CD4-positive, alpha-beta T cell treated with Interleukin-6 for 4 hours (primary cell): ENCODE measurements at places on chromosomes 13 and 19.

- DNase-seq: no peak
Observed at GRCh38 chr13:80782441-80782840, 441.5 kb upstream of the SPRY2 start.

DNA sequence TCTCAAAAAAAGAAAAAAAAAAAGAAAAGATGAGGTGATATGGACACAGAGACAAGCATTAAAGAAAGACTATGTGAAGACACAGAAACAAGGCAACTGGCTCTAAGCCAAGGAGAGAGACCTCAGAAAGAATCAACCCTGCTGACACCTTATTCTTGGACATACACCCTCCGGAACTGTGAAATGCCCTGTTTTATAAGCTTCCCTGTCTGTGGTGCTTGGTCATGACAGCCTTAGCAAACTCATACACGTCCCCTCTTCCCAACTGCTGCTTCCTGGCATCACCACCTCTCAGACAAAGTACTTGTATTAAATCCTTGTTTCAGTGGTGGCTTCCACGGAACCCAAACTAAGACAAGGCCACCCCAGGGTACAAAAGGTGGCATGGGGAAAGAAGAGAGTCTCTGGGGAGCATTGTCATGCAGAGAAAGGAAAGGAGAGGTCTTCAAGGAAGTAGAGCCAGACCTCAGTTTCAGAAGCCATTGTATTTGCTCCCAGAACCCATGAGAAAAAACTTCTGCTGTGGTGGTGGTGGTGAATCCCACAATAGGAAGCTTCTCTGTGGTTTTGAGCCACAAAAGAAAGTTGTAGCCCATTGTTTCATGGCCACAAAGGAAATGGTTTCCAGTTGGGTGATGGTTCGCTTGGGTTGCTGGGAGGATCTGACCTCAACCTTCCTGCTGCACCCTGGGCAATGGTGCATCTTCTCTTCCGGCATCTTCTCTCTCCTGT lies 16.3 kb upstream of the TSPAN16 start:
- peak; percentile 48 for DNase-seq

DNA sequence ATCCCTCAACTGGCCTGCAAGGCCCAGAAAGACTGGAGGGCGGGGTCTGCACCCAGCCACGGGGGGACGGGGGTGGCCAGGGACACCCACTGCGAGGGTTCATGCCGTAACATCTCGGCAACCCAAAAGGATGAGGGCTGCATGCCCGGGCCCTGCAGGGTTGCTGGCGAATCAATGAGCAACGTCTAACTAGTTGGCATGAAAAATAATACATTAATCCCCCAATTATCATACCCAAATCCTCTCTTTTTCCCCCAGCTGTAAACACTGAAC lies 232.2 kb downstream of the TUBA3C start:
- no peak for DNase-seq

DNA sequence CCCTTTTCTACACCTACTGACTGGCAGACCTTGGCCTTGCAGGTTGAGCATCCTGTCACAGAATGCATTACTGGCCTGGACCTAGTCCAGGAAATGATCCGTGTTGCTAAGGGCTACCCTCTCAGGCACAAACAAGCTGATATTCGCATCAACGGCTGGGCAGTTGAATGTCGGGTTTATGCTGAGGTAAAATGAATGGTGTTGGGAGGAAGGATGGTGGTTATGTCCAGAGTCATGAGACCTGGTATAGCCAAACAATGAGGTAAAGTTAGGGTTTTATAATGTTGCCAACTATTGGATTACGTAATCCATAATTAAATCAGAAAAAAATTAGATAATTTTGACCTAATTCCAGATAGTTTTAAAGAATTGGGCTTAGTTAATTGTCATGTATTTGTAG lies 212.5 kb downstream of the PCCA start:
- no peak for DNase-seq

DNA sequence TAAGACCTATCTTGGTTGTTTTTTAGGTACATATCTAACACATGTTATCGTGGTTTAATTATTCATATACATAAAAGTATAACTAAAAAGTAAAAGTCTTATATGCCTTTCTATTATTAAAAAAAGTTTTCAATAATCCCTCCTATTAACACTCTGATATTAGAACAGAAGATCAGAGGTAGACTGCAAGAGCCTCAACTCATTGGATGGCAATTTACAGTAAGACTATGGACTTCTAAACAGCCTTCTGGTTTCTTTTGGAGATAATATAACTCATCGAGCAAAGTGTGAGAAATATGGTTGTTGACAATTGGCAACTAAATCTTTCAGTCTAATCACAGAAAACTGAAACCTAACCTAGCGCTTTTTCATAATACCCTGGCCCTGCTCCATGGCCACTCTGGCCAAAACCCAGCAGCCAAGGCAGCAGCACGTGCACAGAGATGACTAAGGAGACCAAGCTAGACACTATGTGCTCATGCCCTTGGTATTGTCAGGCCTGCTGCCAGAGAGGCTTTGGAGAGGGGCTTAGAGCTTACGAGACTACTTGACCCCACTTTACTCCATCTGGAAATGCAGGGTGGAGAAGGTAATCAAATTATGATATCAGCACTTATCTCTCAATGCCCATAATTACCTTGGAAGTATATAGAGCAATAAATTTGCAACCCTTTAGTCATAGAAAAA lies 40.6 kb upstream of the EEF1AKMT1 start:
- no peak for DNase-seq

GRCh38 chr19:13844130-13844631 lies 32.8 kb upstream of the NANOS3 start:
- no peak for DNase-seq

DNA sequence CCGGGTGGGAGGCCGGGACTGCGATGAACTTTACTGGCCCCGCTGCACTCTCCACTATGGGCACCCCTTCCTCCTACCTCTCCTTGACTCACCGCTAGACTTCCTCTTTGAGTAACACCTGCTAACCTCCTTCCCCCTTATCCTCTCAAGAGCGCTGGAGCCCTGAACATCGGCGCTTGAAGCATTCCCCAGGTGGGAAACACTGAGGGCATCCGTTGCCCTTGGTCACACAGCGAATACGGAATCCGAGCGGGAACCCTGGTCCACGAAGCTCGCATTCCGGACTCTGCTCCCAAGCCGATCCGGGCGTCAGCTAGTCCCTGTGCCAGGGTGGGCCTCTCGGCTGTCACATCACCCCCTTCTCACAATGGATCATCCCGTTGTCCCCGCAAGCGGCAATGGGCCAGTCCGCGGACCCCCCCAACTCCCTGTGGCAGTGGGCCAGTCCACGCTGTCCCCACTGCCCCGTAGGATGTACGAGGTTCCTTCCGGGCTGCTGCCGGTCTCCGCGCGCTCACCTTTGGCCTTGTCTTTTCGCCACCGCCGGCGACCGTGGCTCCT lies 4.2 kb downstream of the LIPE start:
- DNase-seq: peak; percentile 58

GRCh38 chr13:87999240-87999700 lies 328.1 kb downstream of the SLITRK5 start:
- no peak for DNase-seq

DNA sequence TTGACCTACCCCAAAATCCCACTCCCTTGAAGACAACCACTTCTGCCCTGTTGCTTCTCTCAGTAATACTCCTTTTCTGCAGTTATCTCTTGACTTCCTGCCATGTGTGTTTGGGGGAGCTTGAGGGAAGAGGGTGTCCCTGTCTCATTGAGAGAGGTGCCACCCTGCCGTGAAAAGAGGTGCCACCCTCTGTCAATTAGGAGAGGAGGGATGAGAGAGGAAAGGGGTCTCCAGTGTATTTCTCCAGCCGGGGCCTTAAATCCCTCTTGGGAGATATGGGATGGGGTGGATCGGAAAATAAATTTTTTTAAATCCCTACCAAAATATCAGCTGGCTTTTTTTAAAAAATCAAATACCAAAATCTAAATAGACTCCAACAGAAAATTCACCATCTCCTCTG lies 16.5 kb downstream of the PLD3 start:
- DNase-seq: no peak

DNA sequence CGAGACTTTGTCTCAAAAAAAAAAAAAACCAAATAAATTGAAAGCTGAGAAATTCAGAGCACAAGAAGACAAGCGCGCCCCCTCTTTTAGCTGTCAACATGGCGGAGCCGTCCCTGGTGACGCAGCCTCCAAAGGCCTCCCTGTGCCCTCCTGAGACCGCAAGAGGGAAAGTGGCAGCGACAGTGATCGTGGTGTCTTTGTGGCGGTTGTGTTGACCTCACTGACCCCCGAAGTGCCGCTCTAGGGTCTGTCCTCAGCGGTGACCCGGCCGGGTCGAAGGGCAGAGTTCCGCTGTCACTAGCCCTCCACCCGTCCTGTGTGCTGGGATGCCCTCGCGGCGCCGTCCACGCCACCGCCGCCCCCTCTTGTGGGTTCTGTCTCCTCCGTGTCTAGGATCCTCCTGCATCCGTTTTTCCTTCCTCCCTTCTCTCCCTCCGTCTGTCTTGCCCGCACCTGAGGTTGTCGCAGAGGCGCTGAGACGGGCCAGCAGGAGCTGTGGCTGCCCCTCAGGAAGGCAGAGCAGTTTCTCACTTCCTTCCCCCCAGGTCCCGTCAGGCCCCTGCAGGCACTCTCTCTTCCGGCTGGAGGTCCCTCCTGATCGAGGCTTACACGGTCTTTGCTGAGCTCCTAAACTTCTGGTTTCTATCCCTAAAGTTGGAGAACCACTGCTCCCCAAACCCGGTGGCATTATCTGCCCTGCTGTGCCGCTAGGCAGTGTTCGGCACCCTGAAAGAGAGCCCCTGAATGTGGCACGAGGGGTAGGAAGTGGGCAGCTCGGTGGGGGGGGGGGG lies 7.2 kb downstream of the UHRF1 start:
- peak; percentile 60 for DNase-seq

- DNase-seq: no peak
Observed at GRCh38 chr13:93146584-93147297, 79.9 kb upstream of the GPC6 start.

DNA sequence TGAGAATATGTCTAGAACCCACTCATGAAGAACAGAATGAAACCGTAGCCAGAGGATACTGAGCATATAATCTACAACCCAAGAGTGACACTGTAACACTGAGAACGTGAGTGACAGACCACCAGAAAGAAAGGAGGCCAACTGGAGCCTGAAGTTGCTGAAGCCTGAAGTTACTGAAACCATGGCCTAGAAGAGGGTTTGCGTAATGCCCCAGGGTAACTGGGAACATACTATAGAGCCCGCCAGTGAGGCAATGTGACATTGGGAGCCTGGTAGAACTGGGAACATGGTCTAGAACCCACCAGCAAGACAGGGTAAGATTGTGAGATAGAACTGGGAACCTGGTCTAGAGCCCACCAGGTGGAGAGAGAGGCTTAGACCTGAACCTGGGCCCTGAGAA lies 15.5 kb upstream of the TNFSF14 start:
- no peak for DNase-seq

DNA sequence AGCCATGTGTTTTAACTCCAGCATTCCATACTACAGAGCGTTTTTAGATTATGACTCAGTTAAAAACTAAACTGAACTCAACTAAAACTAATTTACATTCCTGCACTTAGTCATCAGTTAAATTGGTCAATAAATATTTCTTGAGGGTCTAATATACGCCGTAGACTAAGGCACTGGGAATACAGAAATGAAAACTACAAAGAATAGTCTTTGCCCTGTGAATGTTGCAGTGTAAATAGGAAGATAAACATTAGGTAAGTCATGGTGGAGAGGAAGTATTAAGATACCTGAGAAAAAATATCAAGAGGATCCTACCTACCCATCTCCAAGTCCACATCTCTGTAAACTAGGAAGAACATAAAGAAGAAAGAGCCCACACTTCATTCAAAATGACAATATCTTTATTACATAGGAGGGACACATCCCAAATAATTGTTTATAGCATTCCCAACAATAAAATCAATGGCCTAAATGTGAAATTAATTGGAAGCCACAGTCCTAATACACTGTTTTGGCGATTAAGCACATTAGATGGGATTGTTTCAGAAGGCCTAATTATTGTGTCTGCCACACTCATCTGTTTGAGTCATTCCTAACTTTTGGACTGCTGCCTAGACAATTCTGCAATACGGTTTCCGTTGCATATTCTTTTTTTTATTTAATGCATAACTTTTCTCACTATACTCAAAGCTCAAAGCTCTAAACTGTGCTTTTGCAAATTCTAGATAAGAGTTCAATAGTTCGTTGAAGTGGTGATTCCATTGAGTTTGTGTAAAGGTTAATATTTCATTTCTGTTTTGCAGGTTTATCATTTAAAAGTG lies 52.9 kb downstream of the MBNL2 start:
- DNase-seq: no peak

GRCh38 chr19:7748756-7749155 lies 1.4 kb upstream of the CD209 start:
- DNase-seq: no peak

DNA sequence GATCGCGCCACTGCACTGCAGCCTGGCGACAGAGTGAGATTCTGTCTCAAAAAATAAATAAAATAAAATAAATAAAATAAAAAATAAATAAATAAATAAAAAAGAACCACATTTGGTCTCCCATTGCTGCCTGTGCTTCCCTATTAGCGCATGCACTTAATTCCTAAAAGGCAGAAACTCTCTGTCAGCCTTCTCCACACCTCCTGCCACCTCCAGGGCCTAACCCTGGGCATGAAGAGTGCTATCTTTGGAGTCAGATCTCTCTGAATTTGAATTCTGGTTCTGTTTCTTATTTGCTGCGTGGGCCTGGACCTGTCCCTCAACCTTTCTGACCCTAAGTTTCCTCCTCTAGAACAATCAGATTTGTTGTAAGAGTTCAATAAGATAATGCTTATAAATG lies 11.3 kb downstream of the NCAN start:
- no peak for DNase-seq

GRCh38 chr19:35363711-35364425 lies 5.6 kb downstream of the FFAR3 start:
- no peak for DNase-seq

GRCh38 chr19:49856574-49857021 lies 5.6 kb downstream of the PTOV1 start:
- DNase-seq: peak; percentile 1

- no peak for DNase-seq
Observed at GRCh38 chr19:7469669-7470285, 19.1 kb downstream of the PEX11G start.

- DNase-seq: no peak
Observed at GRCh38 chr19:58579473-58580142, 6.5 kb upstream of the MZF1 start.

GRCh38 chr19:20422216-20423205 lies 143.1 kb downstream of the ZNF737 start:
- no peak for DNase-seq

DNA sequence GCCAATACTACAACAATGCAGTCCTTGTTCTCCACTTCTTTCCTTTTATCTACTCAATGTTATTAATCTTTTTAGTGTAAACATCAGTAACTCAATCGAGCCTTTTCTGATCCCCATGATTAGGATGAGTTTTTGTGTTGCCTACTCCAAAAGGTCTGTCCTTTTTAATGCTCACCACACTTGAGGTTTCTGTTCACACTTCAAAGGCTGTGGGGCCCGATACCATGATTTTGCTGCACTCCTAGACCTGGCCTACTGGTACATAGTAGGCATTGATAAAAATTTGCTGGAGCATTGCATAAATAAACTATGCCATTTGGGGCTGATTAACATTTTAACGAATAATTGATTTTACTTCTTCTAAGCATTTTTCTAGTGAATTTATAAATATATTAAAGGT lies 125.4 kb upstream of the KLF12 start:
- DNase-seq: no peak
